ENCODE measurements at places on chromosomes 4 and X. TPM values are rescaled to one million over a fixed set of nuclear protein-coding genes. Genes with fewer than 3 reads are reported as not detected.

Gene UGT2B11
- not detected for total RNA-seq

Gene MFAP3L
- 8.1 TPM for total RNA-seq

Gene NAP1L3
- 7.5 TPM for total RNA-seq

Gene CUL4B
- total RNA-seq = 19.1 TPM

Gene SCD5
- total RNA-seq = 9.7 TPM

Gene CLDN34
- not detected for total RNA-seq

Gene UBA6
- total RNA-seq = 22.4 TPM

Gene SOWAHB
- not detected for total RNA-seq

Gene FAM47A
- total RNA-seq = not detected

Gene ADH7
- total RNA-seq = not detected

Gene MAGEA4
- not detected for total RNA-seq

Gene KCNIP4
- total RNA-seq = not detected

Gene KCND1
- 1.3 TPM for total RNA-seq

Gene RAB40AL
- total RNA-seq = 1.6 TPM

Gene BEND2
- not detected for total RNA-seq

Gene BRS3
- total RNA-seq = not detected

Gene FOXR2
- total RNA-seq = not detected

Gene FHIP1A
- total RNA-seq = 11.6 TPM

Gene TRIM61
- 0.79 TPM for total RNA-seq

DNA sequence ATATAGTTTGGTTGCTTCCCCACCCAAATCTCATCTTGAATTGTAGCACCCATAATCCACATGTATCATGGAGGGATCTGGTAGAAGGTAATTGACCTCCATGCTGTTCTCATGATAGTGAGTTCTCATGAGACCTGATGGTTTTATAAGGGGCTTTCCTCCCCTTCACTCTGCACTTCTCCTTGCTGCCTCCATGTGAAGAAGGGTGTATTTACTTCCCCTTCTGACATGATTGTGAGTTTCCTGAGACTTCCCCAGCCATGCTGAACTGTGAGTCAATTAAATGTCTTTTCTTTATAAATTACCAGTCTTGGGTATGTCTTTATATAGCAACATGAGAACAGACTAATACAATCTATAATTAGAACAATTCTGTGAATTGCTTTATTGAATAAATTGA lies 11.9 kb upstream of the DCAF4L1 start:
- no peak for DNase-seq

DNA sequence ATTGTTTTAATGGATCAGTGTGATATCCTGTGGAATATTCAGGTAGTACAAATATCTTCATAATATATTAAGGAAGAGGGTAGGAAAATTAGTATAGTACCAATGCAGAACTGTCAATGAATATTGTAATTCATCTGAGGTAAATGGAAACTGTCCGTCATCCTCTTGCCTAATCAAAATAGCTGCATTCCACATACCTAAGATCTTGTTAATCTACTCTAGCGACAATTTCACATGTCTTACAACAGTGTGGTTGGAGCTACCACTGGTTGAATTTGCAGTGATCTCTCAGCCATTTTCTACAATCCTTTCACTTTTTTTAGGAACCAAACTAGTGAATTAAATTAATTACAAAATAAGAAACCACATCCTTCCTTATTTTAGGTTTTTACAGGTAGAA lies 117.5 kb downstream of the PCDH18 start:
- no peak for DNase-seq

- DNase-seq = no peak
These were observed 419.7 kb downstream of the TRAM1L1 start for GRCh38 chr4:116665716-116666115.

DNA sequence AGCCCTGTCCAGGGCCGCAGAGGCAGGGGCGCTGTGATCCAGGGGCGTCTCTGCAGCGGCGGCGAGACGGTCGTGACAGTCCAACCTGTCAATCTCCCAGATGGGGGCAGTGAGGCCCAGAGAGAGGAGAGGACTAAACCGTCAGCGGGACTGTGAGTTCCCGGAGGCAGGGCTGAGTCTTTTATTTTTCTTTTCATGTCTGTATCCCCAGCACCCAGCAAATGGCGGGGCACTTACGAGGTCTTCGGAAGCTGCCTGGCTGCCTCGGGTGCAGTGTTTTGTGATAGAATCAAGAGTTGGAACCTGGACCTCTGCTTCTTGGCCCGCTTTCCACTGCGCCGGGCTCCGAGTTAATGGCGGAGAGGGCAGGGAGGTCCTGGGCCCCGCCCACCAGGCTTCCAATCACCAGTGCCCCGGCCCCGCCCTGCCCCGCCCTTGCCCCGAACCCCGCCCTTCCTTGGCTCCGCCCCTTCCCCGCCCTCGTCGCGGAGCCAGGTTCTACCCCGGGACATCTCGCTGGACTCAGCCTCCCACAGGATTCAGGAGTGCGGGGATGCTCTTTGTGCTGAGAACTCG lies 35.3 kb upstream of the GRPEL1 start:
- peak; percentile 88 for DNase-seq

DNA sequence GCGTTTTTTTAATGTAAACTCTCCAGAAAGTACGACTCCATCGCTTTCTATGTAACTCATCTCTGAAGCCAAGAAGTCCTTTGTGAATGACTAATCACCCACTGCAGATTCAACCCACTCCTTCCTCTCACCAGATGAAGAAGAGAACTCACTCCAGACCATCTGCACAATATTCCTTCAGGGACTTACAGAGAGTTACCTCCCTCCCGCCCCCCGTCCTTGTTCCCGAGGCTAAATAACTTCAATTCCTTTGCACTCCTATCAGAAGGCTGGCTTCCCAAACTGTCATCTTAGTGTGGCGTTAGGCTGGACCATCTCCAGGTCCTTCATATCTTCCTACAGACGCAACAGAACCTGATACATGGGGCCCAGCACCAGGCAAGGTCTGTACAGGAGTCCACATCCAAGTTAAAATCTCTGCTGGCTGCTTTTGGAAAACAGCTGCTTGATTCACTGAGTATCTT lies 82.4 kb downstream of the AFAP1 start:
- DNase-seq = no peak

- no peak for DNase-seq
These were observed 1456.1 kb upstream of the IGFBP7 start for GRCh38 chr4:58566260-58566659.

- peak; percentile 58 for DNase-seq
These were observed 16.6 kb downstream of the GPKOW start for GRCh38 chrX:49106930-49107329.

- no peak for DNase-seq
These were observed 67.6 kb downstream of the PJA1 start for GRCh38 chrX:69097451-69098236.

DNA sequence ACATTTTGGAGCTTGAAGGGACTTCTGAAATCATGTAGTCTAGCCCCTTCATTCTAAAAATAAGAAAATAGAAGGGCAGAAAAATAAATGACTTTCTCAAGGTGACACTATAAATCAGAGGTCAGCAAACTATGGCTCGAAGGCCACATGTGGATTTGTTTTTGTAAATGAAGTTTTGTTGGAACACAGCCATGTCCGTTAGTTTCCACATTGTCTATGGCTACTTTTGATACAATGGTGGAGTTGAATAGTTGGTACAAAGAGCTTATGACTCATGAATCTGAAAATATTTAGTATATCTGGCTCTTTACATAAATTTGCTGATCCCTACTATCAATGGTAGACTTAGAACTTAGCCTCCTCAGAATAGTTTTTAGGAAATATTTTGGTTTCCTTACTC lies 302.4 kb upstream of the PRPS2 start:
- no peak for DNase-seq

GRCh38 chrX:49230500-49231232 lies 2.5 kb downstream of the CACNA1F start:
- peak; percentile 66 for DNase-seq

GRCh38 chrX:103215425-103215991 lies 600 bp downstream of the BEX4 start:
- no peak for DNase-seq

DNA sequence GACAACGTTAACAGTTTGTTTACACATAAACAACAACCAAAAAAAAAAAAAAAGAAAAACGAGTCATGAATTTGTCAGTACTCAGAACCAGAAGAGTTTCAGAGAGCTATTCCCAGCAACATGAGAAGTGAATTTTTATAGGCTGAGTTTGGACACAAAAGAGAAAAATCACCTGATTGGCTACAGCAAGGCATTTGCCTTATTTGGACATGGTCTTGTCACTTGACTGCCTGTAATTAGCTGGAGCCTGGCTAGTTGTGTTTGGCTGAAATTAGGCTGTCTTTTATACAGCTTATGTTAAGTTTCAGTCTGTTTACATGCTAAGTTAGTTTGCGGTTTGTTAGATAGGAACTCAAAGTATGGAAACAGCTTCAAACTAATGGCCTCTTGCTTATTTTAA lies 880 bp upstream of the TEX13A start:
- no peak for DNase-seq

DNA sequence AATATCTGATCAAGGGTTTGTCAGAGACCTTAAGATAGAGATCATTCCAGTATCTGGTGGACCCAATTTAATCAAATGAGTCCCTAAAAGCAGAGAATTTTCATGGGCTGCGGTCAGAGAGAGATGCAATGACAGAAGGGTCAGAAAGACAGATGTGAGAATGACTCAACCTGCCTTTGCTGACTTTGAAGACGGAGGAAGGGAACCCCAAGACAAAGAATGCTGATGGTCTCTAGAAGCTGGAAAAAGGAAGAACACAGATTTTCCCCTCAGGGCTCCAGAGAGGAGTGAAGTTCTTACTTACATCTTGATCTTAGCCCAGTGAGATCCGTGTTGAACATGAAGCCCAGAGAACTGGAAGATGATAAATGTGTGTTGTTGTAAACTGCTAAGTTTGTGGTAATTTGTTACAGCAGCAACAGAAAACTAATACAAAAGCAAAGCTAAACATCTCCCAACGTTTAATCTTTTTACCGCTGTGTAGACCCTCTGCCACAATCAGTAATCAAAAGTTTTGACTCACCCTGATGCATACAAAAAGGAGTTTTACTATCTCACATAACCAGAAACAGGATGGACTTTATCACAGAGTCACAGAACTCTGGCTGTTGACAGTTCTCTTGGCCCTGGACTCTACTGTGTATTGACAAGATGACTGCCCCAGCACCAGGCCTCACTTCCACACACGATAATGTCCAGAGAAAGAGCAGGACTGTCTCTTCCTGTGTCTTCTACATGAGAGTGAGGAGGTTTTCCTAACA lies 70.2 kb upstream of the MAGEB2 start:
- no peak for DNase-seq

- DNase-seq = no peak
These were observed 37.7 kb upstream of the VMA21 start for GRCh38 chrX:151359341-151359740.

DNA sequence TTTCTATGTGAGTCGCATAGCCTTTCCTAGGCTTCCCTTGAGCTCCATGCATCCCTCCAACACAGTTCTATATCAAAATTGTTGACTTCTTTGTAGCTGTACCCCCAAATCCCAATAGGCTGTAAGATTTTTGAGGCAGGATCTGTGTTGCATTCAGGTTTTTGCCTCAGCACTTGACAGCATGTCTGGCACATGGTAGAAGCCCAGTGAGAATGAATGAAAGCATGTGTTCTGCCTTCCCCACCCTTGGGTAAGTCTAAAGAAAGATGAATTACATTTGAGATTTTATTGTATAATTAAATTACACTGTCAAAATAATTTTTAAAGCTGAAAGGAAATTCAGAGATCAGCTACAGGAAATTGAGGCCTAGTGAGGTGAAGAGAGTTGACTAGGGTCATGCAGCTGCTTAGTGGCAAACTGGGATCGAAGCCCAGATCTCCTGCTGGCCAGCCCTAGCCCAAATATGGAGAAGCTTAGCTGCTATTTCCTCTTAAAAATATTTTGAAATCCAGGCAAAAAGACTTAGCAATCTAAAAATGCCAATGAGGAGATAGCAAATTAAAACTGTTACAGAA lies 122.5 kb downstream of the SPATA18 start:
- DNase-seq = no peak

DNA sequence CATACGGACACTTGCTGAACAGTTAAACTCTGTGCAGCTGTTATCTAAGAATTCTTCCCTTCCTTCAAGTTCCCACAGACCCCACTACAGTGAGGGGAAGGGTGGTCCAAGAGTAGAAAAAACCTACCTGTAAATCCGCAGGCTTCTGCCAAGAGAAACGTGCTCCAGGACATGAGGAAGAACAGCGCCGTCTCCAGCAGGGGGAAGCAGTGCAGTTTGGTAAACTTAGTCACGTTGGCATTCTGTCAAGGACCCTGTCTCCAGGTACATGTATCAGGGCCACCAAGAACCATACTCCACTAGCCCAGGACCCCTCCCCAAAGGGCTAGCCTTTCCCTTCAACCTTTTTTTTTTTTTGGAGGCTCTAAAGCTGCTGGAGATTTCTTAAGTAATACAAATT lies 79.9 kb downstream of the CHST7 start:
- no peak for DNase-seq

DNA sequence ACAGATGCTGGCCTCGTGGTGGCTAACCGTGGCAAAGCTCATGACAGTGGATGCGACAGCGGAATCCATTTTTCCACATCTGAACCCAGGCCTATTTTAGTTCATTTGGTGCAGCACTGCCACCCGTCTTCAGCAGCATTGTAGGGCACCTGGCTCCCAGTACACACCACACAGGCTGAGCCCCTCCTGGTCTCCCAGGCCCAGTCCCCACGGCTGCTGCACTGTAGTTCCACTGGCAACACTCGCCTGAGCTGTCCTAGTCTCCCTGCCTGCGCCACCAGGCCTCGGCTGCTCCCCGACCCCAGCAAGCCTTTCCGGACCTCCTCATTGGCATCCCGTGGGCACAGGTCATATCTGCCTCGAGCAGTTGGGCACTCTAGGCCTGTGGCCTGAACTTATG lies 76.2 kb downstream of the MTMR1 start:
- DNase-seq = no peak

GRCh38 chrX:108344216-108344615 lies 94.0 kb downstream of the COL4A6 start:
- DNase-seq = no peak

- DNase-seq = no peak
These were observed 213.5 kb downstream of the CBR4 start for GRCh38 chr4:168796362-168797106.

- no peak for DNase-seq
These were observed 42.0 kb upstream of the GPR78 start for GRCh38 chr4:8538076-8538702.

- DNase-seq = peak; percentile 69
These were observed 94.2 kb downstream of the MAOA start for GRCh38 chrX:43750248-43750676.

- DNase-seq = no peak
These were observed 10.2 kb upstream of the MAOB start for GRCh38 chrX:43892336-43892870.
